ENCODE measurements at places on chromosomes 11 and 22. TPM values are rescaled to one million over a fixed set of nuclear protein-coding genes. Genes with fewer than 3 reads are reported as not detected.

Gene ZFPL1
- polyA plus RNA-seq = 76.8 TPM

Gene CAPN5
- 21.5 TPM for polyA plus RNA-seq

Gene ATG16L2
- polyA plus RNA-seq = 18.5 TPM

Gene B3GAT1
- 19.7 TPM for polyA plus RNA-seq

Gene GAB4
- 0.03 TPM for polyA plus RNA-seq

Gene MOGAT2
- polyA plus RNA-seq = not detected
